ENCODE measurements at places on chromosomes 2 and 18.

GRCh38 chr2:109275120-109276012, 146.4 kb downstream of the SH3RF3 start:
- no peak for DNase-seq

- DNase-seq: no peak
Measured at GRCh38 chr2:10573709-10574108, 116.1 kb downstream of the NOL10 start.

GRCh38 chr2:34848132-34848531, 1249.0 kb upstream of the FAM98A start:
- DNase-seq: no peak

- DNase-seq: no peak
Measured at GRCh38 chr2:225309516-225309915, 90.0 kb upstream of the NYAP2 start.

DNA sequence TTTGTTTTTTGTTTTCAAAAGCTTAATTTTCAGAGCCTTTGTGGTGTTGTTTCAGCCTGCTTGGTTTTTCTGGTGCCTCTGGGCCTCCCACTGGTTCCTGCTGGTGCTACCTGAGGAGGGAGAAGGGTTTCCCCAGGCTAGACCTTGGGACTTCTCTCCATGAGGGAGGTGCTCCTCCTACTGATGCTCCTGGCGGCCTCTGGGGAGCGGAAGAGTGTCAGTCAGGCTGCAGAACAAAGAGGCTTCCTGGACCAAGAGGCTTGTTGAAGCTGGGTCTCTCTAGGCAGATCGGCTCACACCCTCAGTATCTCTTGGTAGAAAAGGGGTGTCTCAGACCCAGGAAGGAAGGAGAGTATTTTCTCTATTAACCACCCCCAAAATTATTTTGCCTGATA, 32.2 kb downstream of the RFX8 start:
- DNase-seq: no peak

DNA sequence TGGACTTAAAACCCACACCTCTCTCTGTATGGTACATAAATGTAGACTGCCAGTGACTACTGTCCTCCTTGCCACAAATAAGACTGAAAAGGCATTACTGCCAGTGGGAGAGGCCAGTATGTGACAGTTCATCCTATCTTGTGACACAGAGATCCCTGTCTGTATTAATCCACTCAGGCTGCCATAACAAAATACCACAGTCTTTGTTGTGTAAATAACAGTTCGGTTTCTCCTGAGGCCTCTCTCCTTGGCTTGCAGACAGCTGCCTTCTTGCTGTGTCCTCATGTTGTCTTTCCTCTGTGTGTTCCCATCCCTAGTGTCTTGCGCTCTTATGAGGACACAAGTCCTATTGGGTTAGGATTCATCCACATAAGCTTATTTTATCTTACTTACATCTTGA, 46.4 kb upstream of the IL1RL1 start:
- no peak for DNase-seq

- DNase-seq: no peak
Measured at GRCh38 chr2:68279691-68280090, 27.4 kb upstream of the PPP3R1 start.

DNA sequence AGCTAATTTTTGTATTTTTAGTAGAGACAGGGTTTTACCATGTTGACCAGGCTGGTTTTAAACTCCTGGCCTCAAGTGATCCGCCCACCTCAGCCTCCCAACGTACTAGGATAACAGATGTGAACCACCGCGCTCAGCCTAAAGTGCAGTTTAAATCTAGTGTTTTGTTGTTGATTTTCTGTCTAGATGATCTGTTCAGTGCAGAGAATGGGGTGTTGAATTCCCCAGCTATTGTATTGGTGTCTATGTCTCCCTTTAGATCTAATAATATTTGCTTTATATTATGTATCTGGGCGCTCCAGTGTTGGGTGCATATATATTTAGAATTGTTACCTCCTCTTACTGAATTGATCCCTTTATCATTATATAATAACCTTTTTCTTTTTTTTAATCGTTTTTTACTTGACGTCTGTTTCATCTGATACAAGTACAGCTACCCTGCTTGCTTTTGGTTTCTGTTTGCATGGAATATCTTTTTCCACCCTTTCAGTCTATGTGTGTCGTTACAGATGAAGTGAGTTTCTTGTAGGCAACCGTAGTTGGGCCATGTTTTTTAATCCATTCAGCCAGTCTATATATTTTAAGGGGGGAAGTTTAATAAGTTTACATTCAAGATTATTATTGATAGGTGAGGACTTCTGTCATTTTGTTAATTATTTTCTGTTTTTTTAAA, 34.3 kb downstream of the GALM start:
- no peak for DNase-seq

GRCh38 chr2:202135091-202135874, 62.2 kb downstream of the KIAA2012 start:
- no peak for DNase-seq
